ENCODE measurements at places on chromosomes 3 and 15. TPM values are rescaled to one million over a fixed set of nuclear protein-coding genes. Genes with fewer than 3 reads are reported as not detected.

- no peak for ATAC-seq
These were observed 249.1 kb downstream of the STAG1 start for GRCh38 chr3:136503056-136503455.

GRCh38 chr15:31305375-31305774, 21.3 kb upstream of the KLF13 start:
- ATAC-seq, result no peak

Gene DALRD3
- 40.8 TPM for total RNA-seq

Gene BLM
- 1.2 TPM for total RNA-seq

DNA sequence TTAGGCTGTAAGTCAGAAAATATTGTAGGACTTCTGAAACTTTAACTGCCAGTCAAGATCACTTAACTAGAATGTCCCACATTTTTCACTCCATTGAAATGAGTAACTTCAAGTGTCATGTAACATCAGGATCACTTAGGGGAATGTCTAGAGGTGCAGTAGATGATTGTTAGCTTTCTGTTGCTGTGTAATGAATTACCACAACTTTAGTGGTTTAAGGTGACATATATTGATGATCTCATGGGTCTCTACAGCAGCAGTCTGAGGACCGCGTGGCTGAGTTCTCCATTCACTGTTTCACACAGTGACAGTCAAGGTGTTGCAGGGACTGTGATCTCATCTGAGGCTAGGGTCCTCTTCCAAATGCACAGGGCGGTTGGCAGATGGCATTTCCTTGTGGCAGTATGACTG, 82.7 kb downstream of the SLC25A26 start:
- ATAC-seq, result no peak

DNA sequence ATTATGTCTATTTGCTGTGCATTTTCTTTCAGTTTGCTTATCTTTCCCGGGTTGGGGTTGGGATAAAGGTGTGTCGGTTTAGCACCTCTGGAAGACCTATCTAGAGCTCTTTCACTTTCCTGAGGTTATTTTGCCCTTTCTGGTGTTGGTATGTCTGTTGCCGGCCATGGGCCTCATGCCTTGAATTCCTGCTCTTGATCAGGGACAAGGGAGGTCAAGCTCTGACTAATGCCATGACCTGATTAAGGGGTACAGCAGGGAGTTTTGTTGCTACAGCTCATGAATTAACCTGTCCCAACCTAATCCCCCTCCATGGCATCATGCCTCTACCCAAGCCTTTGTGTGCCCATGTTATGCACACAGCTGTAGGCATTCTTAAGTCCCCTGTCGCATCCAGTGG, 70.5 kb upstream of the GOLGA6B start:
- no peak for ATAC-seq
